ENCODE measurements at places on chromosomes 3 and 15.

DNA sequence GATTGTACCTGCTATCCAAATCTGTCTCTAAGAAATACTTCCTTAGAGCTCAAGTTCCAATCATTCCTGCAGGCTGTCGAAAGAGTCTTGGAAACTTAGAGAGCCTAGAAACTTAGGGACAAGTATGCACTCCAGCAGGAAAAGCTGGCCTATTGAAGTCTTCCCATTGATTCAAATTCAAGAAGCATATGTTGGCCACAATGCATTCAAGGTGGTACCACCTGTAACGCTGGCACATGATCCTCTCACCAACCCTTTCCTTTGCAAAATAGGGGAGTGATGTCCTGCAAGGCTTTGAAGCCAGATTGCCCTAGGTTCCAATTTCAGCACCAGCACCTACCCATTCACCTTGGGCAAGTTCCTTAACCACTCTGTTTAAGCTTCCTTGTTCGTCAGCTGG, 6.0 kb downstream of the ADAMTS9 start:
- DNase-seq, result no peak

DNA sequence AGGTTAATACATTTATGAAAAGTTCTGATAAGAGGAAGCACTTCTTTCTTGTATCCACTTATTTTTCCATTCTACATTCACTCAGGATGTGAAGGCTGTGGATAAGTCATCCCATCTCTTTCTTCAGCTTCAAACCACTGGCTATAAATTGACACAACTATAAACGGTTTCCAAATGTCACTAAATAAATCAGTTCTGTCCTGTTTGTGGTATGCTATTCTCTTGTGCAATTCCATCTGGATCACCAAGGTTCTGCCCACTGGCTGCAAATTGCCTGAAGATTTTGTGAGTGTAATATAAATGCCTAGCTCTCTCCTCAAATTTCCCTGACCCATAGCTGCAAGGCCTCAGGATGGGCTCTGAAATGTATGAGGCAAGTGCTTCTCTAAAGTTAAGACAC, 7.1 kb upstream of the LMOD3 start:
- DNase-seq, result peak; percentile 73

GRCh38 chr3:195868866-195869412, 39.4 kb downstream of the TNK2 start:
- DNase-seq, result no peak

GRCh38 chr15:38038659-38039442, 104.4 kb downstream of the TMCO5A start:
- DNase-seq, result peak; percentile 76

- DNase-seq, result no peak
Measured at GRCh38 chr3:171480526-171480925, 20.3 kb upstream of the TNIK start.

- no peak for DNase-seq
Measured at GRCh38 chr3:148372206-148372875, 325.4 kb upstream of the AGTR1 start.

DNA sequence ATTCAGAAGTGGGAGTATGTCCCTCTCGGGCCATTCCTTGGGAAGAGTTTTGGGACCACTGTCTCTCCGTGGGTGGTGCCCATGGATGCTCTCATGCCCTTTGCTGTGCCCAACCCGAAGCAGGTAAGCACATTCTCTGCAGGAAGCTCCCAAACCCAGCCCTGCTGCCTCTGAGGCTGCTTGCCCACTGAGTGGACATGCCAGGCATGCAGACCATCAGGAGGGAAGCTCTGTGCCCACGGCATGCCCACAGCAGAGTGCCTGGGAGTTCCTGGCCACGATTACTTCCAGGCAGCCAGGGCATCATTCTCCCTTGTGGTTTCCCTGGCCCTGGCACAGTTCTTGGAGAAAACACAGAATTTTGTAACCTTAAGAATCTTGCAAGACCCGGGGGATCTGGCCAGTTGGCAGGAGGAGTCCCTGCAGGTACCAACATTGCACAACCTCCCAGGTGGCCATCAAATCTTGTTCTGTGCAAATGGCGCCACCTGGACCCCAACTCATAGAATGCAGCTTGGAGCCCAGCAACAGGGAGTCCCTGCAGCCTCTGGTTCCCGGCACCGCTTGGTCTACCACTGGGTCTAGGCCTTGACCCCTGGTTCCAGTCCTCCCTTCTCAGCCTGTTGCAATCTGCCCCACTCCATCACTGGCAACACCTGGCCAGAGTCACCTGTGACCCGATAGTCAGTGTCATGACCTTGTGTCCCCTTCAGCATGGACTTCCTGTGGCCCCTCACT, 20.4 kb downstream of the FAH start:
- DNase-seq, result no peak

DNA sequence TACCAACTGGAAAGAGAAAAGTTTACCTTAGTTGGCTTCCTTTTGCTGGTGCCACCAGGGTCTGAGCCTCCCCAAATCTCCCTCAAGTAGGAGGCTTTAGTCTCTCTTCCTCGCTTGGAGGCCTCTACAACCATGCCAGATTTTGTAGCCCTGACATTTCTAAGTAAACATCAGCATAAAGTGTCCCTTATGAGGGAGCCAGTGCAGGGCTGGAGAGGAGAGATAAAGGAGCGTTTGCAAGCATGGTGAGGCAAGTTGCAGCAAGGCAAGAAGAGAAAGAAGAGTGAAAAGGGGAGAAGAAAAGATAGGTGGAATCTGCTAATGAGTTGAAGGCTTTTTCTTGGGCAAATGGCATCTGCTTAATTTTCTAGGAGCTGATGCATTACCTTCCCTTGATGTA, 82.7 kb upstream of the FNDC3B start:
- no peak for DNase-seq

GRCh38 chr15:27843146-27843545, 256.0 kb downstream of the OCA2 start:
- DNase-seq, result no peak

GRCh38 chr15:55891196-55891595, 102.2 kb downstream of the NEDD4 start:
- DNase-seq, result no peak

GRCh38 chr3:111539351-111540331, 2.4 kb upstream of the CD96 start:
- no peak for DNase-seq
